ENCODE measurements at places on chromosomes 5 and 9.

DNA sequence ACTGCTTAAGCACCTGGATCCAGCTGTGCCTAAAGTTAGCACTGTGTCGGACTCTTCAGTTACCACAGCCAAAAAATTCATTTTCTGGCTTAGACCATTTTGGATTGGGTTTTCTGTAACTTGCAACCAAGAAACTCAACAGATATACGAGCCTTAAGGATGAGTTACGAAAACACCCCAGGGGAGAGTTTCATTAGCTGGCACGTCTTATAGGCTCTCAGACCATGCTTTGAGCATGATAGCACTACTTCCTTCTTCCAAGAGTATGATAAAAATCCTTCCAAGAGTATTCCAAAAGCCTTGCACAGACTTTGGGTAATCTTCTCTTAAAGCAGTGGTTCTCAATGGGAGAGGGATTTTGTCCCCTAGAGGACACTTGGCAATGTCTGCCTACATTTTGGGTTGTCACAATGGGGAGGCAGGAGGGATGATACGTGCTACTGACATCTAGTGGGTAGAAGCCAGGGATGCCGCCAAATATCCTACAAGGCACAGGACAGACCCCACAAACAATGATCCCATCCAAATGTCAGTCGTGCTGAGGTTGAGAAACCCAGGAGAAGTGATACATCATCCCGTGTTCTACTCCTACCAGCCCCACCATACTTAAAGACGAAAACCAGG is 64.8 kb downstream of the SMIM23 start:
- no peak for DNase-seq

- no peak for DNase-seq
Measured at GRCh38 chr5:110478895-110479294, 247.6 kb downstream of the TMEM232 start.

- DNase-seq = no peak
Measured at GRCh38 chr5:78587775-78588291, 60.7 kb downstream of the LHFPL2 start.

GRCh38 chr9:118635416-118635815 is 733.8 kb downstream of the BRINP1 start:
- no peak for DNase-seq

- DNase-seq = no peak
Measured at GRCh38 chr5:101796427-101796826, 499.7 kb downstream of the SLCO4C1 start.

DNA sequence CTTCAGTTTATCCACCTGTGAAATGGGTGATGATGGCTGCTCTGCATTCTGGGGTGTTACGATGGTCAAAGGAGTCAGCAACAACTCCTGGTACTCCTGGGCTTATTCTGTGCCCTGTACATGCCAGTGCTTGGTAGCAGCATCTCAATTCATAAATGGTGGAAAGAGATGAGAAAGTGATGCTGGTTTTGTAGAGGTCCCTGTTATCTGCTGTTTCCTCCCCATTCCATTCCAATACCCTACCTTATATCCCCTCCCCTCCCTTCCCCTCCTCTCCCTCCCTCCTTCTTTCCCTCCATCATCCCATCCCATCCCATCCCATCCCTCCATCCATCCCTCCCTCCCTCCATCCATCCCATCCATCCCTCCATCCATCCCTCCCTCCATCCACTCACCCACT is 19.1 kb downstream of the BOD1 start:
- DNase-seq = no peak

- no peak for DNase-seq
Measured at GRCh38 chr5:55160493-55161209, 680 bp downstream of the GPX8 start.

DNA sequence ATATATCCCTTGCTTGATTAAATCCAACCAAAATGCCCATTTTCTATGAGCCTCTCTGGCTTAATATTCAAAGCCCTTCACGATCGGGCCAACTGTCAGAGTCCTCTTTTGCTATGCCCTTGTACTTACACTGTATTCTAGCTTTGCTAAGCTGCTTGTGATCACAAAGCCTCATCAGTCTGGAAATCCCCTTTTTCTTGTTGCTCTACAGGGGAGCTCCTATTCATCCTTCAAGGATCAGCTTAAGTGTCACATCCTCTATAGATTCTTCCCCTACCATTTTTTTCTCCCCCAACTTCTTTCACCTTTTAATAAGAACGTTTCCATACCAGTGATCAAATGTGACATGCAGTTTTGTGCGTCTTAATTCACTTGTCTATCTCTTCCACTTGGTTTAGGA is 450.4 kb upstream of the CHD1 start:
- no peak for DNase-seq

GRCh38 chr5:138662599-138662998 is 87.4 kb upstream of the HSPA9 start:
- no peak for DNase-seq

DNA sequence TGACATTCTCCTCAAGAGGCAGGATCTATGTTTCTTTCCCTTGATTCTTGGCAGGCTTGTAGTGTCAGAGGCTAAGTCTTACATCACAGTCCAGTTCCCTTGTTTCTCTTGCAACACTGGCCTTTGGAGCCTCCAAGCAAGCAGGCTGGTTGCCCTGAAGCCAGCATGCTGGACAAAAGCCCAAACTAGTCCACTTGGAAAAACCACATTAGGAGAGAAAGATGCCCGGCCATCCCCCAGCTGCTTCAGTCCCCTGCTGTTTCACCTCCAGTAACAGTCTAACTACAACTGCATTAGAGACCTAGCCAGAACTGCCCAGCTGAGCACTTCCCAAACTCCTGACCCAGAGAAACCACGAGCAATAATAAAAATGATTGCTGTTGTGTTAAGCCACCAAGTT is 87.6 kb downstream of the ADAMTS6 start:
- no peak for DNase-seq

- DNase-seq = no peak
Measured at GRCh38 chr9:27540502-27540901, 10.9 kb upstream of the MOB3B start.

DNA sequence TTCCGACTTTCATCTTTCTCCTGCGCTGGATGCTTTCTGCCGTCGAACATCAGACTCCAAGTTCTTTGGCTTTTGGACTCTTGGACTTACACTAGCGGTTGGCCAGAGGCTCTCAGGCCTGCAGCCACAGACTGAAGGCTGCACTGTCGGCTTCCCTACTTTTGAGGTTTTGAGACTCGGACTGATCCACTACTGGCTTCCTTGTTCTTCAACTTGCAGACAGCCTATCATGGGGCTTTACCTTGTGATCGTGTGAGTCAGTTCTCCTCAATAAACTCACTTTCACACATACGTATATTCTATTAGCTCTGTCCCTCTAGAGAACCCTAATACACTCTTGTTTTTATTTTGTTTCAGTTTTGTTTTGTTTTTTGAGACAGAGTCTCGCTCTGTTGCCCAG is 10.3 kb downstream of the FKBP15 start:
- no peak for DNase-seq

DNA sequence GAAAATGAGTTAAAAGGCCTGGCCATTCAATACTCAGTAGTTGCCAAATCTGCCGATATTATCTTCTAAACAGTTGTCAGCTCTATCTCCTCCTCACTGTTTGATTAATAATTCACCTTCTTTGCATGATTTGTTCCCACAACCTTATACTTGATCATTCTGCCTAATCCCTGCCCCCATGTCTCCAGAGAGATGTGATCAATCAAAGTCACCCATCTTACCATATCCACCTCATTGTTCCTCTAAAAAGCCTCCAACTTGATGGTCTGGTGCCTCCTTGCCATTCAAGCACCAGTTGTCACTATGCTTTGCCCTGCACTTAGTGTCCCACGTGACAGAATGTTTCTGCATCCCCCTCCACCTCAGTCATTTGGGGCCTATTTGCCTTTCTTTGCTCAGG is 41.3 kb downstream of the KIAA1958 start:
- DNase-seq = no peak

DNA sequence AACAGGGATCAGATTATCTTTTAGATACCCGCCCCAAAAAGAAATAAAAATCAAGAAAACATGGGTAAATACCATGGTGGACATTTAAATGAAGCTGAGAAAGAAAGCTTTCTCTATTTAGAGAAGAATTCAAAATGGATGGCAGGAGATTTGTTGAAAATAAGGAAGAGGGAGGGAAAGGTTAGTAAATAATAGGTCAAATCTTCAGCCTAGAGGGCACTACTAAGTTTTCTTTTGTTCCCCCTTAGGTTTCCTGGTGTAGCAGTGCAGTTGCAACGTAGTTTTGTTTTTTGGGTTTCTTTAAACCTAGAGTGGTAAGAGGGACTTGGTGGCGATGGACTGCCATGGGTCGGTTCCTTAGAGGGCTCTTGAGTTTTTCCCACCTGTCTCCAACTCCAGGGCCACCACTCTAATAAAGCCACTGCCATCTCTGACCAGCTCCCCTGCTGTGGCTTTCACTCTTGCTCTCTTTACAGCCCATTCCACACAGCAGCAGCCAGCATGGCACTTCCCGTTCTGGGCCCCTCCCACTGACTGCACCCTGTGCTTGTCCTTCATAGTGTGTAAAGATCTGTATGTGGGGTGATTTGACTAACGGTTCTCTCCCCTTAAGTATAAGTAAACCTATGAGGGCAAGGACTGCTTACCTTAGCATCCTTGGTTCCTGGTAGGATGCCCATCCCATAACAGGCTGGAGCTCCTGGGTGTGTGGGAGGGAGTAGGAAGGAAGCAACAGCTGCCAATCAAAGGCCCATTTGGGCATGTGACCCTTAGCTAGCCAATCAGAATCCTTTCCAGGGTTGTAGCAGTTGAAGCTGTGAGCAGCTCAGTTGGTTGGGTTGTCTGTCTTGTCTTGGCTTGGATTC is 118.3 kb downstream of the SLC1A3 start:
- peak; percentile 3 for DNase-seq

DNA sequence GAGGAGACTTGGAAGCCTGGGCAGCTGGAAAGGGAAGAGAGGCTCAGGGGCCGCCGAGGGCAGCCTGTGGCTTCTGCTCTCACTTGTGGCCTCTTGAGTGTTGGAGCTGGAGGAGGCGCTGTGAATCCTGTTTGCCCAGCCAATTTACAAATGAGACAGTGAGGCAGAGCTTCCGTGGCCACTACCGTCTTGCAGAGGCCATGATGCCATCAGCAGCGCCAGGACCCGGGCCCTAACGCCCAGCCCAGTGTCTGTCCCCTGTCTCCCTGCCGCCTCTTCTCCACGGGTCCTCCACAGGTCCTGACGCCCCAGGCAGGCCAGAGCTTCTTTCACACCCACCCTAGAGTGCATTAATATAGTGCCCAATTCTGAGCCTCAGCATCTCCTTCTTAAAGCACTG is 172.8 kb downstream of the GOLPH3 start:
- no peak for DNase-seq

DNA sequence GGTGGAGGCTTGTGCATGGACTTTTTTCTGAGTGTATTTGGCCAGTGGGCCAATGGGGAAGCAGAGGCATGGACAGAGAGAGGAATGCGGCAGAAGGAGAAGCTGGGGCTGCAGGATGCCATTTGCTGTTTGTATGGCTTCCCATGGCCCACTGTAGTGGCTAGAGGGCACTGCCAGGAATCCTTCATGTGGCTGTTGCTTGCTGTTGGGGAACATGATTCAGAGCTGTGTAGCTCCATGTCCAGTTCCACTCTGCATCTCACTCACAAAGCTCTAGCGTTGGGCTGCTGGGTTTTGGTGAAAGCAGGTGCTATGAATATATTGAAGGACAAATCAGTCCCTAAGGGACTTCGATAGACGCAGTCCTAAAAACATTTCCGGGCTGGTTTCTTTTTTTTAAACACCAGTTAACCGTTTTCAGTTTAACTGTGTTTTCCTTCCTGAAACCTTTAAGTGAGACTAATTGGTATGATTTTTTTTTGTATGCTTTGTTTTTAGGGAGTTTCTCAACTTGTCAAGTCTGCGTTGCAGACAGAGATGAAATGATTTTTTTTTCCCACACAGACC is 51.3 kb downstream of the SLC22A5 start:
- no peak for DNase-seq

GRCh38 chr5:158805195-158805594 is 294.5 kb downstream of the EBF1 start:
- DNase-seq = no peak

- DNase-seq = no peak
Measured at GRCh38 chr9:14652729-14653377, 40.4 kb downstream of the ZDHHC21 start.

DNA sequence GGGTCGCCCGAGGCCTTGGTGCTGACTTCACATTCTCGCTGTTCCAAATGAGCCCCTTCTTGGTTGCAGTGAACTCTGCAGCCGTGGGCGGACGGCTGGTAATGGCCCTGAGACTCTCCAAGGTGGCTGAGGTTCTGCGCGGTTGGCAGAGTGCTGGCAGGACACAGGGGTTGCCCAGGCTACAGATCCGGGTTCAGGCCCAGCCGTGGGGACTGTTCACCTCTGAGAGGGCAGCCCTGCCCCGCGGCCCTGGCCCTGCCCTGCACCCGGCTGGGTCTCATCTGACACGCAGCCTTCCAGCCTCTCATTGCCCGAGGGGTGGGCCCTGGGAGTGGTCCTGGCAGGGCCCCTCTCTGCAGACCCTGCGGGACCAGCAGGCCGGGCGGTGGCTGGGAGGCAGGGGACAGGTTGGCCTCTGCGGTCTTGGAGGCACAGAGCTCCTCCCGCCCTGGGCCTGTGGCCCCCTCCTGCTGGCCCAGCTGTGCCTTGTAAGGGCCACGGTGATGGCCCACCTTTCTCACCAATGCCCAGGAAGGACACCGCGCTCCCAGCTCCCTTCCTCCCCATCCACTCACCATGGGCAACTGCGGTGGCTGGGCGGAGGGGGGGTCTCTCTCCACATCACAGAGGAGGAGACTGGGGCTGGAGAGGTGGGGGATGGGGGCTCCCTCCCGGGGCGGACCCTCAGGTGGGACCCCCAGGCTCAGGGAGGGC is 51.6 kb downstream of the AHRR start:
- no peak for DNase-seq

- no peak for DNase-seq
Measured at GRCh38 chr5:141360685-141361084, 891 bp downstream of the PCDHGB2 start.

DNA sequence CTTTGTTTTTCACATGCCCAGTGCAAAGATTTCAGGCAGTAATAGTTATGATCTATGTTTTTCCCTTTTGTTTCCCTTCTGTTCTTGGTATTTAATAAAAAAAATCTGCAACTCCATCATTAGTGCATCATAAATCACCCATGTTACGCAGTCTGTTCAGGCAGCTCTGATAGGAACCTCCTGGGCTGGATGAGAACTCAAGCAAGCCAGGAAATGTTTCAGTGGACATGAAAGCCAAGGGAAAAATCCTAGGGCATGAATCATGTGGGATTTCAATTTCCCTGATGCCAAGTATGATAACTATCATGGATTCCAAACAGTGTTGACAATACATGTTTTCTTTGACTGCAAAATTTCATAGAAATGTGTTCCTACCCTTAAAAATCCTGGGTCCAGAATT is 119.7 kb upstream of the TARS1 start:
- DNase-seq = no peak

DNA sequence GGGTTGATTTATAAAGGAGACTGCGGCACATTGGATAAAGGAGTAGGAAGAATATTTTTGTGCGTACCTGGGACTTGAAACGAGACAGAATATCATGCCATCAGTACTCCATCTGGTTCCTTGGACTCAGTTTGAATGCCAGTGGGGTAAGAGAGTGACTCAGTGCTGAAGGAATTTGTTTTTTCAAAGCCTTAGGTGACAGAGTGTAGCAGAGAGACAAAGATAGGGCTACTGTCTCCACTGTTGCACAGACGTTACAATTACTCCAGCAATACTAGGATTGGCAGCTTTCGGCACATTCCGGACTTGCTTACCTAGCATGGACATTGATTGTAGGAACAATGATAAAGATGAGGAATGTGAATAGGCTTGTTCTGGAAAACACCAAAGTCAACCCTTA is 250.7 kb downstream of the KCTD16 start:
- DNase-seq = no peak

Measured in effector CD8-positive, alpha-beta T cell (primary cell).